Foreskin fibroblast (primary cell): ENCODE measurements at places on chromosomes 7 and 10.

DNA sequence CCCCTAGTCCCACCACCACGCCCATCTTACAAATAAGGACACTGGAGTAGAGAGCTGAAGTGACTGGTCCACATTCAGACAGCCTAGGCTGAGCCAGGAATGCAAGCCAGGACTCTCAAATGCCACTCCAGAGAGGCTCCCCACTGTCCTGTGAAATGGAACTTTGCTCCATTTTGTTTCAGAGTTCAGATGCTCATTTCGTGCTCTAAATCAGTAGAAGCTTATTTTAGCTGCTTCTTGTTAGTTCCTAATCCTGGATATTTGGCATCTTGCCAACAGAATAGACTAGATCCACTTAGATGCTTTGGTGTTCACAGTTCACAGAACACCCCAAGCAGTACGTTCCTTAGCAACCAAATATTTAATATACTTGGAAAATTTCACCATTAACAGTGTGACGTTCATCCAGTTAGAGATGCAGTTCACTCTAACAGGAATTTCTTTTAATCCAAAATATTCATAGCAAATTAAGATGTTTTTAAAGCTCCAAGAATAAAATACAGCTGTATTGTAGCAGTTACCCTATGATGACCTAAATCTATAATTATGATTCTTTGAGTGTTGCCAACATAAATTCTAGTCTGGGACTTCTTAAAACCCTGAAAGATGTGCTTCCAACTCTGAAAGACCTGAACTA is 7.3 kb downstream of the MMP21 start:
- DNase-seq, result peak; percentile 46

- DNase-seq, result peak; percentile 84
Measured at GRCh38 chr7:42237811-42238541, 967 bp upstream of the GLI3 start.

GRCh38 chr7:100053215-100053614 is 3.6 kb downstream of the ZSCAN21 start:
- peak; percentile 75 for DNase-seq

DNA sequence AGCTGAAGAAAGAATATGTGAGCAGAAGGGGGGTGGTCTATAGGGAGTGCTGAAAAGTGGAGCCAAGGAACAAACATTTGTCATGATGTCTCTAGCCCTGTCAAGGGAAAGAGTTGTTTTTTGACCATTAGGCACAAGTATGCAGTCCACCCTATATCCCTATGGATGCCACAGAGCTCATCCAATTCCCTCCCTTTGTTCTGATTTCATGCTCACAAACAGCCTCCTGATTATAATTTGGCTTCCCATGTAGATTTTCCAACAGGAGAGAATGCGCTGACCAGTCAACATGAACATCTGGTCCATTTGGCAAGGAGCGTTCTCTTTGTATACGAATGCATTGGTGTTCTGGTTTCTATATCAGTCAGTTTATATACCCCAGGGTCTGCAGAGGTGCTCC is 12.1 kb upstream of the CEP41 start:
- DNase-seq, result no peak

DNA sequence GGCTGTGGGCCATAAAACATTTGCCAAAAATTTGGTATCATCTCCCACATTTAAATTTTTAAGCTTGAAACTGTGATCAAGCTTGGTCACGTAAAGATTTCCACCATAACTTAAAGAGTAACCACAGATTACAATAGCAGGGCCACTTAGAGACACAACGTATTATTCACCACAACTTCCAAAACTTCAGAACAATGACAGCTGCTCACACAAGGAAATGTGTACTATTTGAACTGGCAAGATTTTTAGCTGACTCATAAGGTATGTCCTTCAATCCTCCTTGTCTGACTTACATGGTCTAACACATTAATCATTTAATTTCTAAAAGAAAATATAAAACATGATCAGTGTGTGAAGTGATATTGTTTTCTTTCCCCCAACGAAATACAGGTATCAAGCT is 234.5 kb downstream of the PARD3 start:
- DNase-seq, result peak; percentile 52

- DNase-seq, result no peak
Measured at GRCh38 chr7:108049962-108050361, 47.0 kb upstream of the LAMB1 start.

GRCh38 chr10:10128387-10128786 is 889.3 kb upstream of the CELF2 start:
- no peak for DNase-seq

- no peak for DNase-seq
Measured at GRCh38 chr10:78214955-78215354, 181.3 kb downstream of the RPS24 start.
